ENCODE measurements at places on chromosomes 3 and 15.

DNA sequence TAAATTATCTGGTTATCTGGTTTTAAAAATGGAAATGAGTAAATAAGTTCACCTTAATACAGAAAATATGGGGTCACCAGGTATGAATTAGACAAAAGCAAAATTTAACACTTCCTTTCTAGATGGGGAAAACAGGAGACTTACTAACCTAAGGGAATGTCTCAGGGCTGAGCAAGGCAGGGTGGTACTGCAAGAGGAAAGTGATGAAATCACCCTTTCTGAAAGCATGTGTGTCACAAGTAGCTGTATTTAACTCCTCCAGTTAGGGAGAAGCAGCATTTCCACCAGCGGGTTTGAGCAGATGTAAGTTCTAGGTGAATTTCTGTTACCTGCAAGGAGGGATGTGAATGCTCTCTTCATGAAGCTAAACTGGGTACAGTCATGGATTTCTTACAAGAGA lies 629.1 kb downstream of the MECOM start:
- no peak for DNase-seq

DNA sequence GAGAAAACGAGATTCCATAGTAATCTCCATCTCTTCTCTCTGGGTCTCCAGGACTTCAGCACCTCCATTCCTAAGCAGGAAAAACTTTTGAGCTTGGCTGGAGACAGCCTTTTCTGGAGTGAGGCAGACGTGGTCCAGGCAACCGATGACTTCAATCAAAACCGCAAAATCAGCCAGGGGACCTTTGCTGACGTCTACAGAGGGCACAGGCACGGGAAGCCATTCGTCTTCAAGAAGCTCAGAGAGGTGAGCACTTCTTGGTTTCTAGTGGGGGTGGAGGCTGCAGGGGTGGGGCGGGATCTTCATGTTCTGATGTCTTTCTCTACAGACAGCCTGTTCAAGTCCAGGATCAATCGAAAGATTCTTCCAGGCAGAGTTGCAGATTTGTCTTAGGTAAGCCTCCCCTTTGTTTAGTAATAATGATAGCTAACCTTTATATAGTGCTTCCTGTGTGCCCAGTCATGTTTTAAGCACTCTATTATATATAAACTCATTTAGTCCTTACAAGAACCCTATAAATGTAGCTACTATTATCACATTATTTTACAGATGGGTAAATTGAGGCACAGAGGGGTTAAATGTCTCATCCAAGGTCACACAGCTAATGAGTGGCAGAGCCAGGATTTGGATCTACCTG lies 35.0 kb upstream of the TATDN2 start:
- DNase-seq, result no peak

DNA sequence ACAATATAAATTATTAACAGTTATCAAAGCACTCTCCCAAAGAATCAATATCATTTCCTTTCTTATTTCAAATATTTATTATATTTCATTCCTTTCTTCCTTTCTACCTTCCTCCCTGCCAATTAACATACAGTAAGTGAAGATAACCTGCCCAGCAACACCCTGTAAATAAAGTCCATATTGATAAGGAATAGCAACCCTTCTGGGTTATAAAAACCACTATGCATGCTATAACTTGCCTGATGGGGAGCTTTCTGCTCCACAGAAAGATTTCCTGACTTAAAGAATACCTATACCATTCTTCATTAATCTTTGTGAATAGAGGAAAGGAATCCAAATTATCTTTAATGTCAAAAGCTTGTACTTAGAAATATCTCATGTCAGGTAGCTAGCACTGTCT lies 166.5 kb downstream of the ISL2 start:
- no peak for DNase-seq

GRCh38 chr15:71110405-71111180 lies 4.7 kb upstream of the THSD4 start:
- no peak for DNase-seq

- no peak for DNase-seq
Measured at GRCh38 chr15:66595931-66596545, 30.2 kb upstream of the LCTL start.

- no peak for DNase-seq
Measured at GRCh38 chr3:16180737-16181134, 6.3 kb downstream of the GALNT15 start.

DNA sequence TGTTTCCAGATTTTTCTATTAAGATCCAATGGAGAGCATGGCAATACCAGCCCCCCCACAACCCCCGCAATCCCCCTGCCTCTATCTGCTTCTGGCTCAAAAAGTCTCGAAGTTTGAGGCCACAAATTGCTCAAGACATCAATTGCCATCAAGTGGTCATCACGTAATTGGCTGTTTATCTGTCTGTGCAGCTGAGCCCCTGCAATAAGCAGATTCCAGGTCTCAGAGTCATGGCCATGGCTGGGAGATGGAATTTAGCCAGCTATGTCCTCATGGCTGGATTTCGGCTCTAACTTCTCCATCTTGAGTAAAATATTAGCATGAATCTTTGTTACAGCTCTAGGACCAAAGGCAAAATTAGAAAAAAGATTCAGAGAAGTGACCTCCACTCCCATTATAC lies 22.7 kb downstream of the SSUH2 start:
- DNase-seq, result no peak

DNA sequence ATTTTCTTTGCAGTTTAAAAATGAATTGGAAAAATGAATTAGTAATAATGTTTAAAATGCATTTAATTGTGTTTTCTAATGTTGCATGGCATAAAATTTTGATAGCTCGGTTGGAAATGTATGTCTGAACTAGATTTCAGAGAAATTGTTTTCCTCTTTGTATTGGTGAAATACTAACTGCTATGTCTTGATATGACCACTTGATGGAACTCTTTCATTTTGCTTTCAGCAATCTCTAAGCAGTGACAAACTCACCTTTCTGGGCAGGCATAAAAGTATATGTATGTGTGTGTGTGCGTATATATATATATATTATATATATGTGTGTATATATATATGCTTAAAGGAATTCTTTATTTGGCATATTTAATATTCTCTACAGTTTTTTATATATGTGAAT lies 239.3 kb upstream of the ZNF717 start:
- DNase-seq, result no peak

GRCh38 chr3:60803216-60804173 lies 447.8 kb downstream of the FHIT start:
- DNase-seq, result no peak

DNA sequence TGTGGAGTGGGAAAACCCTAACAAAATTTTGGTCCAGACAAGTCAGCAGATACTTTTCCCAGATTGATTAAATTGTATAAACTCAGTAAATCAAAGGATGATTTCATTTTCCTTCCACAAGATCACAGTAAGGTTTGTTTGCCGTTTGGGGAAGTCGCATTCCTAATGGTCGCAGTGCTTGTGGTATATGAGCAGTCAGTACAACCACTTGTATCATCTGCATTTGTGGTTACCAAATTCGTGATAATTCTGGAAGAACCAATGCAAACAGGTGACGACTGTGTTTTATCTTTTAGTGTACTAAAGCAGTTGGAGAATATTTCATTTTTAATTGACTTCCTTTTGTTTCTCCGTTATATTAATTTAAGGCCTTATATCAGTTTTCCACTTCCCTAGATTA lies 100.0 kb upstream of the CNTN6 start:
- DNase-seq, result no peak

DNA sequence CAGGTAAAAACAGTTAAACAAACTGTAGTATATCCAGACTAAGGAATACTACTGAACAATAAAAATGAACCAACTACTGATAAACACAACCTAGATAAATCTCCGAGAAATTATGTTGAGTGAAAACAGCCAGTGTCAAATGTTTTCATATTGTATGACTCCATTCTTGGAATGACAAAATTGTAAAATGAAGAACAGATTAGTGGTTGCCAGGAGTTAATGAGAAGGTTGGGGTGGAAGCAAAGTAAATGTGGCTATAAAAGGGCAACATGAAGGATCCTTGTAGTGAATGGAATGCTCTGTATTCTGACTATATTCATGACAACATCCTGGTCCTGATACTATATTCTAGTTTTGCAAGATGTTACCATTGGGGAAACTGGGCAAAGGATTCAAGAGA lies 27.5 kb upstream of the ACKR4 start:
- DNase-seq, result no peak

GRCh38 chr3:13569641-13570390 lies 20.9 kb downstream of the FBLN2 start:
- no peak for DNase-seq

- no peak for DNase-seq
Measured at GRCh38 chr15:101068961-101069653, 149.9 kb downstream of the LRRK1 start.

DNA sequence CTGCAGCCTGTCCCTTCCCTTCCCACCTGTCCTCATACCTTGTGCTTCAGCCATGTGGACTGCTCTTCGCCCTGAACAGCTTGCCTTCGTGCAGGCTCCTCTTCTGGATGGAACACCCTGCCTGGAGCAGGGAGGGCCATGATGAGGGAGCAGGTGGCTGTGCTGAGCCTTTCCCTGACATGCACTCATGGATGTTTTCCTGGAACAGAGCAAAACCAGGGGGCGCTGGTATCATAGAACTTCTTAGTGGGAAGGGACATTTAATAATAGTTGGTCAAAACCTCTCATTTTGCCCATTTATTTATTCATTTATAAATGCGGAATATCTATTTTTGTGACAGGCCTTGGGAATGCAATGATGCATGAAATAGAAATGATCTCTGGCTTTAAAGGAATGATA lies 149.3 kb downstream of the CACNA1D start:
- no peak for DNase-seq

GRCh38 chr3:64028754-64029153 lies 5.5 kb upstream of the PSMD6 start:
- DNase-seq, result no peak

All from CD4-positive, alpha-beta T cell treated with Interferon gamma for 1 hour (primary cell).